ENCODE measurements at places on chromosomes 12 and 14. TPM values are rescaled to one million over a fixed set of nuclear protein-coding genes. Genes with fewer than 3 reads are reported as not detected.
A peak's percentile ranks its signal among the peaks of the same experiment; 100 is the strongest.

DNA sequence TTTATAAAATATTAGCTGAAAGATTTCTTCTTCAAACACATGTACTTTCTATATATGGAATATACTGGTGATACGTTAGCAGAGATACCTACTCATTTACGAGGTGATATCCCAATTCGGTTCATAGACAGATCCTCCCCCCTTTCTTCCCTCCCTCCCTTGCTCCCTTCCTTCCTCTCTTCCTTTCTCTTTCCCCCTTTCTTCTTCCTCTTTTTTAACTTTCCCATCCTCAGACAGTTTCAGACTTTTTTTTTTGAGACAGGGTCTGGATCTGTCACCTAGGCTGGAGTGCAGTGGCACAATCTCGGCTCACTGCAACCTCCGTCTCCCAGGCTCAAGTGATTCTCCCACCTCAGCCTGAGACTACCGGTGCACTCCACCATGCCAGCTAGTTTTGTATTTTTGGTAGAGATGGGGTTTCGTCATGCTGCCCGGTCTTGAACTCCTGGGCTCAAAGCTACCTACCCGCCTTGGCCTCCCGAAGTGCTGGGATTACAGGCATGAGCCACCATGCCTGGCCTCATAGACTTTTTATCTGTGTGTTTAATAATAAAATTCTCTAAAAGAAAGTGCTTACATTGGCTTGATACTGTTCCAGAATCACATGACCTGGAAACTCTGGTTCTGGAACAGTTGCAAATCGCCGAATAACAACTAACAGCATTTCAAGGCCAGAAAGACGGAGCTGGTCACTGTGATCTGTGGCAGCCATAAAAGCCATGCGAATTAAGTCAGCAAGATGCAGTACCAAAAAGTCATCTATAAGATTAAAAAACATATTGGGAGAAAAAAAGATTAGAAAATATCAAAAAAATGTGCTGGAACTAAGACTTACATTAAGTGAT, 99.2 kb downstream of the HEATR5A start:
- DNase-seq, result no peak

- no peak for DNase-seq
Observed at GRCh38 chr12:81615026-81615588, 144.0 kb downstream of the PPFIA2 start.

DNA sequence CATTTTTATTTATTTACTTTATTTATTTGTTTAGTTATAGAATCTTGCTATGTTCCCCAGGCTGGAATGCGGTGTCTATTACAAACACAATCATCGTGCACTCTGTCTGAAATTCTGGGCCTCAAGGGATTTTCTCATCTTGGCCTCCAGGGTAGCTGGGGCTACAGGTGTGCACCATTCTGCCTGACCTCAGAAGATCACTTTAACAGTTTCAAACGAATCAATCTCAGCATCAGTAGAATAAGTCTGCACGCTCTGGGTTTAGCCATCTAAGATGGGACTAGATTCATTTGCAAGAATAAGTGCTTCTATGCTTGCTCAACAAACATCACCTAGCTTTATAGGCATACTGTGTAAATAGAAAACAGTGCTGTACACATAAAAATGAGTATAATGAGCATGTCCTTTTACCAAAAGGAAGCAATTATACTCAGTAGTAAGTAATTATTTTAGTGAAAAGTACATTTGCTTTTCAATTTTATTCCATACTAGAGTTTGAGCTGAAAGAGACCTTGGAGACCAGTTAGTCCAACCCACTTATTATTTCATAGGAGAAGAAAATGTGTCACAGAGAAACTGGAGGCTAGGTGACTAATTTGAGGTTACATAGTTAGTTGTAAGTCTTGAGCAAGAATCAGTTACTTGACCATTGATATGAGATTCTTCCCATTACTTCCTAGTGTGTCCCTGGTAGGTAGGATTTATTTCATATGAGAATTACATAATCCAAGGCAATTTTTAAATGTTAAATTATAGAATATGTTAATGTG, 456.5 kb upstream of the LMO3 start:
- DNase-seq, result no peak

- no peak for DNase-seq
Observed at GRCh38 chr12:71686658-71687025, 760 bp downstream of the TMEM19 start.

- DNase-seq, result peak; percentile 93
Observed at GRCh38 chr12:93894391-93895088, 217.4 kb downstream of the CRADD start.

DNA sequence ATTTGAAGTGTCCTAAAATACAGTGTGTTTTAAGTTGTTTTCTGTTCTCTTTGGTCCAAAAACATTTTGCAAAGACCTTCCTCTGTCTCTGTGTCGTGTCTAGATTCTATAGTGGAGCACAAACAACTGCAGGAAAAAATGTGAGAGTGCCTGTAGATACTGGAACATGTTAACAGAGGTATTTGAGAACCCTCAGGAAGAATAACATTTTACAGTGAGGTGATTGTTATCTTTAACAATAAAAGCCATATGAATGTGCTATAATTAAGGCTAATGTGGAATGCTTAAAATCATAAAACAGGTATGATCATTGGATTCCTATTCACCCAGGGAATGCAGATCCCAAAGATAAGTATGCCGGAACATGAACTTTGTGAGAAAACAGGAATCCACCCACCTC, 98.0 kb downstream of the SAMD4A start:
- no peak for DNase-seq

- no peak for DNase-seq
Observed at GRCh38 chr12:90015228-90015627, 306.6 kb upstream of the ATP2B1 start.

DNA sequence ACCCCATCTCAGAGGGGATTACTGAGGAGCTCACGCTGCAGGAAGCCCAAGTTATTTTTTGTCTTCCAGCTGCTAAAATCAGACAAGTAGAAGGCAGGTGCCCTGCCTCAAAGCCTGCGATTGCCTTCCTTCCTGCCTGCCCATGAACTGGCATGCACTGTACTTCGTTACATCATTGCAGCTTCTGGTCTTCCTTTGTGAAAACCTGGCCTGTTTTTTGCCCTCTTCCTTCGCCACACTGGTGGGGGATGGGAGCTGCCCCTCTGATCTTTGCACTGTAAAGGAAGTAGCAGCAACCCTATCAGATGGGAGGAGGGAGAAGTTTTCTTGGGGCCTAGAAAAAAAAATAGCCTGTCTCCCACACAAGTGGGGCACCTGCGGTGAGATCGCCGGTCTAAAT, 1098.7 kb downstream of the BCL11B start:
- DNase-seq, result no peak

- no peak for DNase-seq
Observed at GRCh38 chr12:106647793-106648514, 65.2 kb downstream of the RFX4 start.

DNA sequence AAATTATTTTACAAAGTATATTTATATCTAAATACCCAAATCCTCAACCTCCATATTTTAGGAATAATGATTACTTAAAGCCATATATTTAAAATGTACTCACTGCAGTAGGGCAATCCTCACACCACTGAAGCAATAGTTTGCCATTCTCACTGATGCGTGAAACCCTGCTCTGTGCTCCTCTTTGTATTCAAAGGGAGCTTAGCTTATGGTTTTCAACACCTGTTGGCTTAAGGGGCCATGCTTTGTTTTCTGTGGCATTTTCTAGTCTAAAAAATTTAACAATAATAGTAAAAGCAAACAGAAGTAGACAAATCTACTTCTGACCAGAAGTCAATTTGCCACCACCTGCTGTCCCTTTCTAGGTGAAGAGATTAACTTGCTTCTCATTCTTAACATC, 294.6 kb downstream of the FLRT2 start:
- no peak for DNase-seq

AQP6 gene
- total RNA-seq, result not detected

SPIC gene
- not detected for total RNA-seq

Measured in left ventricle myocardium superior (tissue), 1 donor.